Sigmoid colon (tissue), 7 donors: ENCODE measurements at places on chromosomes 2 and 18. TPM values are rescaled to one million over a fixed set of nuclear protein-coding genes. Genes with fewer than 3 reads are reported as not detected.

- DNase-seq, result no peak
These were observed 7.8 kb upstream of the UGT1A9 start for GRCh38 chr2:233663911-233664310.

GRCh38 chr18:27966881-27967280, 210.0 kb downstream of the CDH2 start:
- DNase-seq, result no peak

- DNase-seq, result no peak
These were observed 282.3 kb downstream of the MBD5 start for GRCh38 chr2:148303161-148303560.

GRCh38 chr2:198004173-198004572, 199.8 kb downstream of the PLCL1 start:
- DNase-seq, result no peak

DNA sequence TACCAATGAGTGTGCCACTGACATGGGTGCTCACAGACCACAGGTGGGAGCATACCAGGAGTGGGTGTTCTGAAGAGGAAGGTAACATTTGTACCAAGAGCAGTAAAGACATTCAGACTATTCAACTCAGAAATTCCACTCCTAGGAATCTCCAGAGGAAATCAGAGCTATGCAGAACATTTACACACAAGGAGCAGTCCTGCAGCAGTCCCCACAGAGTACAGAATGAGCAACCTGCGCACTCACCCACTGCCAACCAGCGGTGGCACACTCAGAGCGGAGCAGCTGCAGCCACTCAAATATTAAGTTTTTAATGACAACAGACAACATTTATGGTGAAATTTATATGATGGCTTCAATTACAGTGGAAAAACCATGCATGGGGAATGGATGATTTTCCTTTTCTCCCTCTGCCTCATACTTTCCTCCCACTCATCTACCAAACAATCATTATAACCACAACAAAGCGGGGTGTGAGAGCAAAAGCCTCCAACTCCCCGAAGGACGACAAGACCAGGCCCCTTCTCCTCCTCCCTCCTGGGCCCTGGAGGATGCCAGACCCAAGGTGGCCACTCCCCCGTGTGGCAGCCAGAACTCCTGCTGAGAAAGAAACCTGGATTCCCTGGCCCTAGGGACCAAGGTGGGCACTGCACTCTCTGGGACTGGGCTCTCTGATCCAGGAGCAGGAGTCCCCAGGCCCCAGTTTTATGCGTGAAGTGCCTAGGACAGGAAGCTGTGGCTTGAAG, 5.4 kb downstream of the HS6ST1 start:
- DNase-seq, result peak; percentile 65

GRCh38 chr2:12858786-12859185, 142.1 kb downstream of the TRIB2 start:
- DNase-seq, result no peak

GRCh38 chr2:235008584-235009044, 56.8 kb downstream of the SH3BP4 start:
- DNase-seq, result no peak

GRCh38 chr2:217121565-217121964, 261.7 kb upstream of the TNP1 start:
- no peak for DNase-seq

DNA sequence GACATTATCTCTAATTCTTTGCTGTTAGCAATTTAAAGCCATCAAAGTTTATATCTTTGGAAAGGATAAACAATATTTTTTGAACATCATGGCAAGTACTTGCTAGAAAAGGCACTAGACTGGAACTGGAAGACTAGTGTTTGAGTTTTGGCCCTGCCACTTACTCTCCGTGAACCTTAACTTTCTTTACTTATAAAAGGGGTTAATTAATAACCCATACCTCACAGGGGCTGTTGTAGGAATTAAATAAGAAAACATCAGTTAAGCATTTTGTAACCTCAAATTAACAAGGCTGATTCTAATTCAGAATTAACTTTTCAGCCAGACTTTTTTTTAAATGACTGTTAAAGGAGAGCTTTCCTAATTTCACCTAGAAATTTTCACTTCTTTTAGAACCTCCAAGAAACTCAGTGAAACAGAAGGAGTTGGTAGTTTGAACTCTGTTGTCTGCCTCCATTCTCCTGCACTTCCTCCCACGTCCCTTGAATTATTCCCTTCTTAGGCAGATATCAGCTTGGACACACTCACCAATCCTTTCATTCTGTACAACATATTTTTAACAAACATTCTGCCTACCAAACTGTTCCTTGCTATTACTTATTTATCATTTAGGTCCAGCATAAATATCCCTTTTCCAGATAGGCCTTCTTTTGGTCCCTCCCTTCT, 79.5 kb downstream of the COX7A2L start:
- DNase-seq, result no peak

DNA sequence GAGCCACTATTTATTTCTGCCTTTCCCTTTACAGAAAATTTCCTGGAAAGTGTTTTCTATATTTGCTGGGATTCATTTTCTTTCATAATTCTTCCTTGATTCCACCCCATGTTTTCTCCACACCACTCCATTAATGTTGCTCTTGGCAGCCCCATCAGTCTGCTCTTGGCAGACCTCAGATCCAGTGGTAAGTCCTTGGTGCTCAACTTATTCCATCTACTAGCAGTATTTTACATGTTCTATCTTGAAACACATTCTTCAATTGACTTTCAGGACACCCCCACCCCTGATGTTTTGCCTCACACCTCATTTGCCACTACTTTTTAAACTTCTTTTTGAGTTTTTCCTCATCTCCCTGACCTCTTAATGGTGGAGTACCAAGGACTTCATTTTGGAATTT, 65.0 kb downstream of the HNMT start:
- no peak for DNase-seq

- DNase-seq, result no peak
These were observed 741.8 kb upstream of the SALL3 start for GRCh38 chr18:78237864-78238263.

The RUFY4 gene
- total RNA-seq, result not detected

DNA sequence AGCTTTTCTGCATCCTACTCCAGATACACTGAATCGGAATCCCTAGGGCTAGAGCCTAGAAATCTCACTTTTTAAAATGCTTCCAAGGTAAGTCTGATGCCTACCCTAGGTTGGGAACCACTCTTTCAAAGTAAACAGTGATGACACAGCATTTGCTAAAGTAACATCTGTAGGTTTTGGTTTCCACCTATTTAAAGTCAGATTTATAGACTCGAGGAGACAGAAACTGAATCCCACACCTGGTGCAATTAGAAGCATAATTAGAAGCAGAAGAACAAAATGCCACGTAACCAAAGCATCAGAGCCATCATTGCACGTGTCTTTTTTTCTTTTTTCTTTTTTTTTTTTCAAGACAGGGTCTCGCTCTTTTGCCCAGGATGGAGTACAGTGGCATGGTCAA, 40.9 kb downstream of the PDK1 start:
- no peak for DNase-seq

DNA sequence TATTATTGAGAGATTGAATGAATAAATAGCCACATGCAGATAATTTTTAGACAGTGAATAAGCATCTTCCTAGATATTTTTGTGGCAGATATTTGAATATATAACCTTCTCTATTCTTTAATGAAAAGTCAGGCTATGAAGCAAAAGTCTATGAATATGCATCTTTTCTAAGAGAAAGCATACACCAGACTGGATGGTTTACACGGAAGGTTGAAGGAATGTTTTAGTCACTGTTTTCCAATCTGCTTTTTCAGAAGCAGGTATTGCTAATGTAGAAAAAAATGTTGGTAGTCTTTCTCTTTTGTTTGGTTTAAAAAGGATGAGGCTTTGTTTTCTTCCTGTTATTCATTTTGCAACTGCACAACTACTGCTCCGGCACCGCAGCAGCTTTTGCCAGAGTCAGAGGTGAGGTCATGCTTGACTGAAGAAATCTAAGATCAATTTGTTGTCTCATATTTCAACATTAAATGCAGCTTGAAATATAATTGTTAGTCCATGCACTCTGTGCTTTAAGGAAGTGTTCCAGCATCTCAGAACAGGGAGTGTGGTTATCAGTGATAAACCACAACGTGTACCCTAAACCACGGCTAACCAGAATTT, 1540.8 kb upstream of the PIK3C3 start:
- no peak for DNase-seq

- DNase-seq, result peak; percentile 87
These were observed 126.6 kb upstream of the PPP1CB start for GRCh38 chr2:28624793-28625701.

- no peak for DNase-seq
These were observed 869.4 kb upstream of the ID2 start for GRCh38 chr2:7812231-7812995.

DNA sequence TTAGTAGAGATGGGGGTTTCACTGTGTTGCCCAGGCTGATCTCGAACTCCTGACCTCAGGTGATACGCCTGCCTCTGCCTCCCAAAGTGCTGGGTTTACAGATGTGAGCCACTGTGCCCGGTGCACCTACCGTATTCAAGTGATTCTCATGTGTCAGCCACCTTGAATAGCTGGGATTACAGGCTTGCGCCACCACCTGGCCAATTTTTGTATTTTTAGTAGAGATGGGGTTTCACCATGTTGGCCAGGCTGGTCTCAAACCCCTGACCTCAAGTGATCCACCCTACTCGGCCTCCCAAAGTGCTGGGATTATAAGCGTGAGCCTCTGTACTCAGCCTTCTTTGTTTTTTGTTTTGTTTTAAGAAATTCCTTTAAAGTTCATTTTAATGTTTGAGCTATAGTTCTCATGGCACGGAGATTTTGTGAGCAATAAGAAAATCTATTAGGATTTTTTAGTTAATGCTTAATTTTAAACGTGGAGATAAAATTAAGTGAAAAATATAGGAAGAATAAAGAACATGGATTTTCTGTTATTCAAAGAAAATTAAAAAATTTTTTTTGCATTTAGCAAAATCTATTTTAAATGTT, 242.6 kb downstream of the PHLPP1 start:
- no peak for DNase-seq

DNA sequence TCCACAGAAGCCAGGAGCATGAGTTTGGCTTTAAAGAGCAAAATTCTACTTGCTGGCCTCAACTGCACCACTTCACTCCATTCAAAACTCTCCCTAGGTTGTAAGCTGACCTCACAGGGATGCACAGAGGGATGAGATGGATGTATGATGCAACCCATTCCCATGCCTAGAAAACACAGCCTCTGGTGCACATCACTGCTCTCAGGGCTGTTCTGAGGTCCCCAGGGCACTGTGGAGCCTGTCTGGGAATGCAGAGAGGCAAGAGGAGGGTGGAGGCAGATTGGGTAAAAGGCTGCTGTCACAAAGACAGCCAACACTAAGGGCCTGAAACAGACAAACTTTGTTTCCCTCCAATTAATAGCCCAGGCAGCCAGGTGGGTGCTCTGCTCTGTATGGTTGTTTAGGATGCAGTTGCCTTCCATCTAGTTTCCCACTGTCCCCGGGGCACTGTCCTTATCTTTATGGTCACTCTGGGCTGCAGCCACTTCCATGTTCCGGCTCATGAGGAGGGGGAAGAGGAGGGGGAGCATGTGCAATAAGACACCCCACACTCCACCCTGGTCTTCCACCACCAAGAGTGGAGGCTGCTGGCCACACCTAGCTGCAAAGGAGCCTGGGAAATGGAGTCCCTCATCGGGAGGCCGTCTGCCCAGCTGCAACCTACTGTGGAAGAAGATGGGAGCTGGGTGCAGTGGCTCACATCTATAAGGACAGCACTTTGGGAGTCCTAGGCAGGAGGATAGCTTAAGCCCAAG, 7.0 kb downstream of the GPR45 start:
- no peak for DNase-seq

DNA sequence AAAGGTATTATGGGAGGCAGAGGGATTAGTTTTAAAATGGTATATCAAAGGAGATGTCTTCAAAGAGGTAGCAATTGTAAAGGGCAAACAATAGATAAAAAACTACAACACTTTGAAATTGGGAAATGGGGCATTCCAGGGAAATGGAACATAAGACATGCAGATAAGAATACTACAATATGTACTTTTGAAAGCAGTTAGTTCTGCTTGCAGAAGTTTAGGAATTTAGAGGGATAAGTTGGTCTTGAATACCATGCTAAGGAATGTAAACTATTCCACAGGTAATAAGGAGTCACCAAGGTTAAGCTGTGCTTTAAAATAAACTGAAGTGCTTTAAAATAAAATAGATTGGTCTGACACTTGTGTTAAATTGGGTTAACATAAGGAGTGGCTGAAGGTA, 571.7 kb upstream of the ACVR2A start:
- DNase-seq, result no peak

DNA sequence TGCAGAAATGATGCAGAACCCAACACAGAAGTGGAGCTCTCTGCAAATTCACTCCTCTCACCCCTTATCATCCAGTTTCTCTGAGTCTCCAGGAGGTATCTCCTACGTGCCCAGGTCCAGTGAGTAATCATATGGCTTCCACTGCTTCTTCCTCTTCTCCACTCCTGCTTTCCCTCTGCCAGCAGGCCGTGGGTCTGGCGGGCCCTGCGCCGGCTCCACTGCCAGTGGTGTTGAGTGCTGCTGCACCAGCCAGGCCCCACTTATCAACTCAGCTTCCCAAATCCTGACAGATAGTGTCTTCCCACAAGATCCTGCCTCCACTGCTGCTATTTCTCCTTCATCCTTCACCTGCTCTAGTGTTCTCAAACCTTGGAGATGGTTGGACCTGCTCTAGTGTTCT, 227.6 kb upstream of the PARD3B start:
- no peak for DNase-seq

GRCh38 chr2:235968155-235968554, 200.0 kb downstream of the GBX2 start:
- DNase-seq, result no peak

DNA sequence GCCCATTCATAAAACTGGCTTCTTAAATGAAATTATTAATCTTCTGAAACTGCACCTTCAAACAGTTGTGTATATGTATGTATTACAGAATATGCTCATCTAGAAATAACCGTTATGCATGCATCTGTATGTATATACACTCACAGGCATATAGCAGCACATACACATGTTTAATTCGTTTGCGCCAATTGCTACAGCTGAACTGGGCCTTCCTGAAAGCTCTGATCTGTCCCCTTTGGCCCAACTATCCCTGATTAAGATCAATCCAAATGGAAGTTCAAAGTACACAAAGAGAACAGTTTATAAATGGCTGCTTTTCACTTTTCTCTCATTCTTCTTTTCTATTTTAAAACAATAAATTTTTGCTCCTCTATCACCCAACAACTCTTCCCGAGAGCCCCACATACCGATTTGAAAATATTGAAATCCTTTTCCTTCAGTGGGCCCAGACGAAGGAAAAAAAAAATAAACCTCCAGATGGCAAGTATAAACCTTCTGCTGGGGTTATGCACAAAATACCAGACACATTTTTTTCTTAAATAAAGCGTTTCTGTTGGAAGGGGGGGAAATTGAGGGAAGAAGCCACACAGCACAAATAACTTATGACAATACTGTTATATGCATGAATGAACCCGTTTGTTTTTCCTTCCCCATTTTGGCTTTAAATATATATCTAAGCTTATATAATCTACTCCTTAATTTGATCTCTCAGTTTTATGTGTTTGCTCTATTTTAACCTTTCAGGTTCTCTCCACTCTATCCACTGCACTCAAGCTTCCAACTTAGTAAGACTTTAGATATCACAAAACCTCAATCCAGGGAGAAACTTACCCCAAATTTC, 267.3 kb downstream of the TCF4 start:
- no peak for DNase-seq

GRCh38 chr2:231167745-231168459, 30.5 kb upstream of the ARMC9 start:
- no peak for DNase-seq

The NCKAP5 gene
- under 0.01 TPM for total RNA-seq

The MSGN1 gene
- total RNA-seq, result not detected

The C2orf66 gene
- not detected for total RNA-seq

The MBP gene
- total RNA-seq, result 30.3 TPM
